ENCODE measurements at places on chromosomes 4 and X.
A peak's percentile ranks its signal among the peaks of the same experiment; 100 is the strongest.

DNA sequence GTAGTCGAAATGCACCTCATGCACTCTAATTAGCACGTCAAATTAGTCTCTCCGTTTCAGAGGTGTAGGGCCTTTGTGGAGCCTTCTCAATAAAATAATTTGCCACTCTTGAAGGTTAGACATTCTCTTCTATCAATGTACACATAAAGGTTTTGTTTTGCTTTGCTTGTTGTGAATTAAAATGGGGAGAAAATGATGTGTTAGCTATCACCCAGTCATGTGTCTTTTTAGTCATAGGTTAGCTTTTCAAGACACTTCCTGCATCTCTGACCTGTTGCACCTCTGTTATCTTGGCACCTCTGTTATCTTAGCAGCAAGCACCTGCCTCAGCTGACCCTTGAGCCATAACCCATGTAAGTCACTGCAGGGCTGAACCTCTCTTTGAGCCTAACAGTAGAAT, 936 bp downstream of the TMEM144 start:
- DNase-seq = no peak

DNA sequence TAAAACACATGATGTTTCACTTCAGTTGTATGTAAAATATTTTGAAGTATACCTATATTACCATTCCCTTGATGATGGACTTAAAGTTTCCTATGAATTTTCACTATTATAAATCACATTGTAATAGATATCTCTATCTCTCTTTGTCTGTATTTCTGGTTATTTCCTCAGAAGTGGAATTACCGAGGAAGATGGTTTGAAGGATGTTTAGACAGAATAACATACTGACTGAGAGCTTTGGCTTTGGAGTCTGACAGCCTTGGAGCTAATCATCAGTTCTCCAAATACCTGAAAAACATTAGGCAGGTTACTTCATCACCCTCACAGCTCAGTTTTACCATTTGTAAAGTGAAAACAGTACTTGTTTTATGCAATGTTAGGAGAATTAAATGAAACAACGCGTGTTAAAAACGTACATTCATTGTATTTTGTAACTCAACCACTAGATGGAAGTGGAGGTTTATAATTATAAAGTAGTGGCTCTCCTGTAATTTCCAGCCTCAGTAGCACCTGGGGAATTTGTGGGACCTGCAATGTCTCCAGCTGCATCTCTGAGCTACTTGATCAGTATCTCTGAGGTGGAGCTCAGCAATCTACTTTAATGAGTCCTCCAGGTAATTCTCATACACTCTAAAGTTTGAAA, 14.3 kb downstream of the JCHAIN start:
- DNase-seq = peak; percentile 69

DNA sequence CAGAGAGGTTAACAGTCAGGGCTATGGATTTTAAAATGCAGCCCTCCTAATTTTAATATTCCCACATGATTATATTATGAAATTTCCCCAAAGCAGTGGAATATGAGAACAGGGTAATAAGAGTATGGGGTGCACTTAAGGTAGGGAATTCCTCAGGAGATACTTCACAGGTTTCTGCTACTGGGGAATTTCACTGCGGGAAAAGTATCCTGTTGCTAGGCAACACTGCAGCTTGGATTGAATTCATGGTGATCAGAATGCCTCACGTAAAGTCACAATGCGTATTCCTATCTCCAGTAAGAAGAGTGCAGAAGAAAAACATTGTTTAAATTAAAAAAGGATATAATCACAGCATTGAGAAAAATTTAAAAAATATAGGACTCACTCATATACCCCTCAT, 398.1 kb upstream of the RPS6KA3 start:
- no peak for DNase-seq

DNA sequence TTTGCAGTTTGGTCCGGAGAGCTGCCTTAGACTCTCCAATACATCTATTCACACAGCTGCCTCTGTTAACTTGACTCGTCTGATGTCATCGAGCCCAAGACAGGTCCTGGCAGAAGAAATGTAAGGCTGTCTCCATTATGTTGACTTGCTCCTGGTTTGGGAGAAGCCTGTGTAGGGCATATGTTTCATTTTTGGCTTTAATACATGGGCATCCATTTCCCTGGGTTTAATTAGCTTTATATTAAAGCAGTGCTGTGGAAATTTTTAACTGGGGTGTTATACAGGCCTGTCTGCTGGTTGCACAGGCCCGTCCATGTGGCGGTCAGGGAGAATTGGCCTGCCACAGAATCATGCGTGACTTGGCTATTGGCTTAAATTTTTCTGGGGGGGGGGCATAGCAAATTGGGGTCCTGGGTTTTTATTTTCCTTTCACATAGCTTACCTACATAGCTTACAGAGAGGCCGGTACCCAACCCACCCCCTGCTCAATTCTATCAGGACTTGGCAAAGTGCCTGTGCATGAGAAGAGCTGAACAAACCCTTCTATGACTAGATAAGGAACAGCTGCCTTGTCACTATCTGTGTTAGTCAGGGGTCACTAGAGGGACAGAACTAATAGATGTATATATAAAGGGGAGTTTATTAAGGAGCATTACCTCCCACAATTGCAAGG, 123.5 kb upstream of the WDR1 start:
- DNase-seq = no peak

- DNase-seq = no peak
These were observed 91.3 kb downstream of the MOSPD2 start for GRCh38 chrX:14964500-14964899.

- DNase-seq = no peak
These were observed 296.8 kb upstream of the PABPC5 start for GRCh38 chrX:91137883-91138282.

DNA sequence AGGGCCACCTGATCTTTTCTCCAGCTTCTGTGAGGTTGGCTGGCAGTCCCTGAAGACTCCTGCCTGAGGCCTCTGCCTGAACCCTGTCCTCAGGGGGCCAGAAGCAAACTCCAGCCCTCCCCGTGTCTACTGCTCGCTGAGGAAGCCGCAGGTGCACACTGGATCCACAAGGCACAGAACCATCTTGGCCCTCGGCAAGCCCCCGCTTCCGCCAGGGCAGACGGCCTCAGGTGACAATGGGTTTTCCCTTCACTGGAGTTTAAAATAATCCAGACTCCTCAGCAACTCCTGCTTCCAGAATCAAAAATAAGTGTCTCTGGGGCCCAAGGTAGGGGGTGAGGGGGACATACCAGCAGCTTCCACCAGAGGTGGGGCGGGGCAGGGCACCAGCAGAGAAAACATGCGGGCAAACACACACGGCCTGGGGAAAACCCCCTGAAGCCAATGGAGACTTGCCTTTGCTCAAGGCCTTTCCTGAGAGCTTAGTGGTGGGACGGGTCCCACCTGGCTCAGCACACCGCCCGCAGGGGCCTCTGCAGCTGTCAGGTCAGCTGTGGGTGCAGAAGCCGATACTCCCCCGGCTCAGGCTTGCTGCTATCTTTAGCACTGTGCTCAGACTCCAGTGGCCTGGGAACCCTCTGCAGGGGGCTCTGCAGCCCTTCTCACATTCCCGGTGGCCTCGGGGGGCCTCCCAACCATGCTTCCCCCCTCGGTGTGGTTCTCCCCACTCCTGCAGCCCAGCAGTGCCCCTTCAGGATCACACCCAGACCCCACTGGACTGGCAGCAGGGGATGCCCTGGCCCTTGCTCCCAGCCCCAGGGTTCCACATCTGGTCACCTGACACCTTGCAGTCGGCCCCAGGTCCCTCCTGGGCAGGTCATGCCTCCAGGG, 1.9 kb downstream of the MYL5 start:
- DNase-seq = no peak

Data from Kasumi-1 (cell line).